ENCODE measurements at places on chromosomes 3 and 15.

GRCh38 chr3:111069974-111070771, 1.4 kb upstream of the NECTIN3 start:
- no peak for DNase-seq

GRCh38 chr3:87810452-87811016, 248.3 kb downstream of the CGGBP1 start:
- no peak for DNase-seq

DNA sequence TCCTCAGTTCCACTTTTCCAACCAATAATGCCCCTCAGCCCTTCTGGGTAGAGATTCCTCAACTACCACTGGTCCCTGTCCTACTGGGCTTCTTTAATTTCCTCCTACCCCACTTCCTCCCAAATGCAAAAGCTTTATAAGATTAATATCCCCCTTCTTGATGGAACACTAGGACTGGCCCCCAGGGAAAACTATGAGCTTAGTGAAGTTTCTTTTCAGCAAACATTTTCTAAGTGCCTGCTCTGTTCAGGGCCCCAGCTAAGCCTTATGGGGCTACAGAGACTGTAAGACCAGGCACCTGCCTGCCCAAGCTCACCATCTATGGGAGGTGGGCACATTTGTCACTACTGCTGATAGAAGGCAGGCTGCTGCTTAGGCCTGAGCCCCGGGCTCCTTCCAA, 79.4 kb downstream of the RPLP1 start:
- DNase-seq = no peak

DNA sequence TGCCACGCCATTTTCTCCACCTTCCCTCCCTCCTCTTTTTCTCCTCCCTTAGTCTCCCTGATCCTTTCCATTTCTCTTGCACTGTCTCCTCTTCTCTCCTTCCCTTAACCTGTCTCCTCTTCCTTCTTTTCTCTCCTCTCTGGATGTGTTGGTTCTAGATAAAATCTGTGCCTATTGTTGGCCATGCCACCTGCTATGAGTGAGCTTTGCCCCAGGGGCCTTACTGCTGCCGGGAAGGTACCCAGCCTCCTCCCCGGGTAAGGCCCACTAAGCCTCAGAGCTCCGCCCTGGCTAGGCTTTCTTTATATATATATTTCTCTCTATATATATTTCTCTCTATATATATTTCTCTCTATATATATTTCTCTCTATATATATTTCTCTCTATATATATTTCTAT, 14.7 kb downstream of the GPD1L start:
- no peak for DNase-seq

DNA sequence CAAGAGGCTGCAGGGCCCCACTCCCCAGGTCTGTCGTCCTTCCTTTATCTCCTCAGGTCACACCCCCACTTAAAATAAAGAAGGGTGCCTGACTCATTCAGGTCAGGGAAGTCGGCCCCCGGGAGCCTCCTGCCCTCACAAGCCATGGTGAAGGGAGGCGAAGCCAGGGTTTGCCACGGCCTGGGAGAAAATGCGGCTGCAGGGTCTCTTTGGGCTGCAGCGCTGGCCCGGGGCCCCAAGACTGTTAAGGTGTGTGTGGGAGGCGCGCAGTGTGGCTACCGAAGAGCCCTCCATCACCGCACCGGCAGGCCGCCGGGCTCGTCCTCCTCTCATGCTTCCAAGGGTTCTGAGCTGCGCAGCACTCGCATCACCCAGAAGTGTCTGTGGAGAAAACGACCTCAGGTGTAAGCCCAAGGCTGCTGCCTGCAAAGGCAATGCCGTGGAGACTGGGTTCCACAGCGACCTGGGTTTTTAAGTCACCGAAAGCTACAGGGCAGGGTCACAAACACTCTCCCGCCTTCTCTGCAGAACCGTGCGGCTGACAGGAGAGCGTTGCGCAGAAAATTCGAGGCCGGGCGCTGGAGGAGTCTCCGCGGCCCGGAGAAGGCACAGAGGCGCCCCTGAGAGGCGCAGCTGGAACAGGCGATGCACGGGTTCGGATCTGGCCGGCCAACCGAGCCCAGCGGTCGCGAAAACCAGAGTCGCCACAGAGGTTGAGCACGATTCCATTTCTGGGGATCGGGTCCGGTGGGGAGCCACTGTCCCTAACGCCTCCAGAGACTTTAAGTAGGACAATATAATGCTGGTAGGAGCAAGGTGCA, 8.7 kb downstream of the FOXL2 start:
- DNase-seq = no peak

- no peak for DNase-seq
These were observed 76.2 kb downstream of the NFKBIZ start for GRCh38 chr3:101925564-101925963.

DNA sequence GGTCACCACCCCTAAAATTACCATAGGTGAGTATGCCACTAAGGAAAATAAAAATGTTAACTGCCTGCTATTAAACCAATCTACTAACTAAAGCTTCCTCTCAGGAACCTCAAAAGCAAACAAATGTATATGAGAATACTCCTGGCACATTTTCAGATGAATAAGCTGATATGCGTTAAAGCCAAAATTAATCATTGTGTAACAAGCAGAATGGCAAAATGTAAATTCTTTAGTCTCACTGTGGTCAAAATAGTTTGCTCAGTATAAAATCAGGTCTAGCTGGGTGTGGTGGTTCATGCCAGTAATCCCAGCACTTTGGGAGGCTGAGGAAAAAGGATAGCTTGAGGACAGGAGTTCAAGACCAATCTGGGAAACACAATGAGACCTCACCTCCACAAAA, 53.6 kb downstream of the SUMF1 start:
- no peak for DNase-seq

DNA sequence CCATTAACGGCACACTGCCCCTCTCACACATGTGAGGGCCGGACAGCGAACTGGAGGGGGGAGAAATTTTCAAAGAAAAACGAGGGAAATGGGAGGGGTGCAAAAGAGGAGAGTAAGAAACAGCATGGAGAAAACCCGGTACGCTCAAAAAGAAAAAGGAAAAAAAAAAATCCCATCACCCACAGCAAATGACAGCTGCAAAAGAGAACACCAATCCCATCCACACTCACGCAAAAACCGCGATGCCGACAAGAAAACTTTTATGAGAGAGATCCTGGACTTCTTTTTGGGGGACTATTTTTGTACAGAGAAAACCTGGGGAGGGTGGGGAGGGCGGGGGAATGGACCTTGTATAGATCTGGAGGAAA, 1.5 kb downstream of the SOX2 start:
- no peak for DNase-seq

Measured in HFF-Myc (cell line).